Fibroblast of the aortic adventitia (primary cell): ENCODE measurements at places on chromosomes 5 and 9. TPM values are rescaled to one million over a fixed set of nuclear protein-coding genes. Genes with fewer than 3 reads are reported as not detected.

Gene FAXDC2
- total RNA-seq: 9.8 and 17.4 TPM in 2 replicates

Gene PCDHB11
- total RNA-seq: 0.08 and 0.27 TPM in 2 replicates

Gene C9
- not detected in 2 replicates for total RNA-seq

Gene C9orf57
- not detected in 2 replicates for total RNA-seq

Gene OR1Q1
- 0.81 TPM in 1 of 2 replicates, not detected in the other for total RNA-seq

Gene STRBP
- 2.6 and 8.7 TPM in 2 replicates for total RNA-seq

Gene RELL2
- 2.6 and 6.6 TPM in 2 replicates for total RNA-seq

Gene LIX1
- total RNA-seq: not detected in 2 replicates

Gene SLC34A1
- total RNA-seq: not detected in 2 replicates

Gene NUDT12
- 10.7 and 16.8 TPM in 2 replicates for total RNA-seq

Gene SLC31A1
- total RNA-seq: 15.2 and 32.9 TPM in 2 replicates

Gene INSL4
- total RNA-seq: not detected in 2 replicates

Gene OCLN
- total RNA-seq: 1.1 and 3.0 TPM in 2 replicates

Gene TMEM252
- not detected in 2 replicates for total RNA-seq

Gene ITK
- total RNA-seq: not detected in 2 replicates

Gene GABRA6
- not detected in 2 replicates for total RNA-seq

Gene AK1
- total RNA-seq: 75.6 and 121 TPM in 2 replicates

Gene TAF11L5
- total RNA-seq: not detected in 2 replicates

Gene IL17B
- not detected in 2 replicates for total RNA-seq

Gene OBP2B
- not detected in 2 replicates for total RNA-seq

Gene TLX3
- total RNA-seq: not detected in 2 replicates
